ENCODE measurements at places on chromosomes 5 and 9.

GRCh38 chr5:83931969-83932368 is 211.3 kb upstream of the HAPLN1 start:
- DNase-seq: no peak

- no peak for DNase-seq
Observed at GRCh38 chr9:131518553-131518952, 12.5 kb downstream of the UCK1 start.

- DNase-seq: no peak
Observed at GRCh38 chr5:1368756-1369155, 23.9 kb upstream of the CLPTM1L start.

- no peak for DNase-seq
Observed at GRCh38 chr5:1731091-1731639, 68.5 kb downstream of the MRPL36 start.

GRCh38 chr5:54229041-54229780 is 81.2 kb downstream of the ARL15 start:
- peak; percentile 63 for DNase-seq

GRCh38 chr9:107175816-107176435 is 107.2 kb upstream of the RAD23B start:
- peak; percentile 31 for DNase-seq

GRCh38 chr9:20702570-20702969 is 18.5 kb downstream of the FOCAD start:
- peak; percentile 65 for DNase-seq

- DNase-seq: no peak
Observed at GRCh38 chr5:137837491-137838394, 29.9 kb upstream of the MYOT start.

DNA sequence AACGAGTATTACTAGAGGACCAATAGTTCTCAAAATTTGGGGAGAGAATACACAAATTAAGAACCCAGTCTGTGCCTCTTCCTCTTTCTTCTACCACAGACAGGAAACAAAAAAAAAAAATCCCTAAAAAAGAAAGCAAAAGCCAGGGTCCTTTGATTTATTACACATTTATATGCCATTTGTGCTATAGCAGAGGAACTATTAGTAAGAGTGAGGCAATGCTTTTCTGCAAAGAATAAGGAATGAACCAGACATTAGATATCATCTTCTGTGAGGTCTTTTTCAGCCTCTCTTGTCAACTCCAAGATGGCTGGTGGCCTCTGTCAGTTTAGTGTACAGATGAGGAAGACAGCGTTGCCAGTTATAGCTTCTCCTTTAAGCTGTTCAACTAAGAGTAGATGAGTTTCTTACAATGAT is 127.6 kb downstream of the RFX3 start:
- DNase-seq: no peak

DNA sequence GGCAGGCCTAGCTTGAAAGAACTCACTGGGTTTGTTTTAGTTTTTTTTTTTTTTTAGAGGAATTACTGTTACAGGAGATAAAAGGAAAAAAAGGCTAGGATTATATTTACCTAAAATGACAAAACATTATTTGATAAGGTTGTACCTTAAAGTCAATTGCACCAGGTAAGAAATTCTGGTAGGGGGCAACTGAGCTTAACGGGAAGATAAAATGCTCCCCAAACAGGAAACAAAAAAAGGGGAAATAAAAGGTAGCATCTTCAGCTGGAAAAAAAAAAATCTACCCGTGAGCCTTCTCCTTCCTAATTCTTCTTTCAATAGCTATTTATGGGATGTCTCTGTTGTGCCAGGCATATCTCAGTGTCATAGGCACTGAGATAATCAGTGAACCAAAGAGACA is 164.5 kb downstream of the PIK3R1 start:
- DNase-seq: no peak

DNA sequence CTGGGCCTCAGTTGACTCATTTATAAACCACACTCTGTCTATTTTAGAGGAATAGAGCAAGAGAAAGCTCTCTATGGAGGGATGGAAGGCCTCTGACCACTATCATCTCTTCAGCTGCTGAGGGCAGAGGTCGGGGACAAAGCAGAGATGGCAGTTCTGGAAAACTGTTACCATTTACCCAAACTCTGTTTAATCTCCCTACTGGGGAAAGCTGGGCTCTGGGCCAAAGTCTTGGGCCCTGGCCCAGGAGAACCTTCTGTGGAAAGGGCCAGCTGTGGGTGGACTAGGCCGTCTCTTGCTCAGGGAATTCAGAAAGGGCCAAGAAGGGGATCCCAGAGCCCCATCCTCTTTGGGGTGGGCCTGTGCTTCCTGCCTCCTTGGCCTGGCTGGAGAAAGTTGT is 100.0 kb downstream of the PSD2 start:
- DNase-seq: no peak

DNA sequence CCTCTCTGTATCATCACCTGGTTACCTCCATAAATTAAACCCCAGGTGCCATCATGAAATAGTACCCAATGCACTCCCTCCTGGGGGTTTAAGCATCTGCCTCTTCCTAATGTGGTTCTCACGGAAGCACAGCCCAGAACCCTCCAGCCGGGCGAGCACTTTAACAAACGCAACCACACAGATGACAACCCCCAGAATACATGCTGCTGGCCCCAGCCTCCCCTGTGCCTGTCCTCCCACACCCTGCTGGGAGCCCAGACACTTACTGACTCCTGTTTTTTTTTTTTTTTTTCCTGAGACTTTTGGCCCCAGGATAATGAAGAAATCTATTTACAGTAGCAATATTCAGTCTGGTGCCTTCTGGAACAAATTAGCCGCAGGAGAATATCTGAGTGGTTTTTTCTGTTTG is 50.0 kb upstream of the COL5A1 start:
- no peak for DNase-seq

GRCh38 chr5:169695919-169696490 is 58.9 kb downstream of the DOCK2 start:
- peak; percentile 100 for DNase-seq

DNA sequence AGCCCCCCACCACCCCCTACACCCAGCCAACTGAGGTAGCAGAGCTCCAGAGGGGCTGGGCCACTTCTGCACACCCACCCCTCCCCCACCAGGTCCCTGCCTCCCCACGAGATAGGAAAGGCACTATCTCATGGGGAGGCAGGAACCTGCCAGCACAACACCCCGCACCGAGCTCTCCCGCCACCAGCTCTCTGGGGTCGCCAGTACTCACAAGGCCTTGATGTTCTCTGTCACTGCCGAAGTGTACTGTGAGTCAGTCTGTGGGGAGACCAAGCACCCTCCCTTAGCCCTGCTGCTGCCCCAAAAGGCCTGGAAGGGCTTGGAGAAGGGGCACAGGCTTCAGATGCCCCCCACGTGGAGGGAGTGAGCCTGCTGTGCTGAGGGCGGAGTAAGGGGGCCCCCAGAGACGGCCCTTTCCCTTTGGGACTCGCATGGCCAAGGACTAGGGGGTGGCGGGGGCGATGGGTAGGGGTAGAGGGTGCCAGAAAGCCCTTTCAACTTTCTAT is 5.9 kb downstream of the MGAT4B start:
- no peak for DNase-seq

DNA sequence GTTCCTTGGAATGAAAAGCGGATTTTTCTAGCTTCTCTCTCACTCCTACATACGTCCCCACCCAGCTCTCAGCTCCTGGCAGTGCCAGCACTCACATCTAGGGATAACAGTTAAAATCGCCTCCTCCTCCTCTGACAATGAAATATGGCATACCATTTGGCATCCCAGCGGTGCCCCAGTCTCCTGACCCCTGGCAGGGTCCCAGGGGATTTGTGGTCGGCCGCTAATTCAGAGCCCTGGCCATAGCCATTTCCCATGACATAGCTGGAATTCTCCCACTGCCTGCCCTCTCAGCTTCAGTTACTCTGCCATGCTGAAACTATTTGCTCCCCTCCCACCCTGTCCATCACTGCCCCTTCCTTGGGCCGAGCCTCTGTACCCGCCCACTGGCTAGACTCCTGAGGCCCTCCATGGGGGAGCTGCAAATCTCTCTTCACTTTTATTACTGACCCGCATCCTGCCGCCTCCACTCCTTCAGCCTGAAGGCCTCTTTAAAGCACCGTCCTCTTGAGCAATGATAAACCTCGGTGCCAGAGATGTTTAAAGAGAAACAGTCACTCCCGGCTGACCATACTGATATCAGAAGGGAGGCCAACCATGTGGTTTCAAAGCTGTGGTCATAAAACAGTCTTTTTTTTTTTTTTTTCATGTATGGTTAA is 139.8 kb downstream of the SLIT3 start:
- peak; percentile 87 for DNase-seq

DNA sequence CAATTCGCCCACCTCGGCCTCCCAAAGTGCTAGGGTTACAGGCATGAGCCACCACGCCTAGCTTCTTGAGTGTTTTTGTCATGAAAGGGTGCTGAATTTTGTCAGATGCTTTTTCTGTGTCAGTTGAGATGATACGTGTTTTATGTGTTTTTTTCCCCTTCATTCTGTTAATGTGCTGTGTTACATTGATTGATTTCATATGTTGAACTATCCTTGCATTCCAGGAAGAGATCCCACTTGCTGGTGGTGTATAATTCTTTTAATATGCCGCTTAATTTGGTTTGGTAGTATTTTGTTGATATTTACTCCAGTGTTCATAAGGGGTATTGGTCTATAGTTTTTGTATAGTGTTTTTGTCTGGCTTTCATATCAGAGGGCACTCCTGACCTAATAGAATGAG is 13.6 kb downstream of the ZBTB43 start:
- no peak for DNase-seq

DNA sequence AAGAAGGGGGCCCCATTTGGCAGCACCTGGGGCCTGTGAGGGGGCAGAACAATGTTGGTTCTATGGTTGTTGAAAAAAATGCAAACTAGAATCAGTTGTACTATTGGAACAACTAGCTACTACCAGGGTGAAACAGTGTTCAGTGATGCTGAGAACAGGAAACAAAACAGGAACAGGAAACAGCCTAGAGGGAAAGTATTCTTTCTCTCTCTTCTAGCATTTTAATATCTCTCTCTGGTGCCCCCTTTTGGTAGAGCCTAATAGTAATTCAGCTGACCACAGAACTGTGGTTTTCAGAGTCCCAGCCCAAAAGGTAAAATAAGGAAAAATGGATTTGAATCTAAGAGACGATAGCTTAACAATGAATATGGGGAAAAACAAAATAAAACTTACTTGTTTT is 138.0 kb upstream of the KCNN2 start:
- peak; percentile 7 for DNase-seq

- DNase-seq: peak; percentile 56
Observed at GRCh38 chr9:136327304-136327974, at the start of gene GPSM1. Gene GPSM1 (plus strand): TSS chr9:136327539. CDS start chr9:136327696, 157 bp downstream.

DNA sequence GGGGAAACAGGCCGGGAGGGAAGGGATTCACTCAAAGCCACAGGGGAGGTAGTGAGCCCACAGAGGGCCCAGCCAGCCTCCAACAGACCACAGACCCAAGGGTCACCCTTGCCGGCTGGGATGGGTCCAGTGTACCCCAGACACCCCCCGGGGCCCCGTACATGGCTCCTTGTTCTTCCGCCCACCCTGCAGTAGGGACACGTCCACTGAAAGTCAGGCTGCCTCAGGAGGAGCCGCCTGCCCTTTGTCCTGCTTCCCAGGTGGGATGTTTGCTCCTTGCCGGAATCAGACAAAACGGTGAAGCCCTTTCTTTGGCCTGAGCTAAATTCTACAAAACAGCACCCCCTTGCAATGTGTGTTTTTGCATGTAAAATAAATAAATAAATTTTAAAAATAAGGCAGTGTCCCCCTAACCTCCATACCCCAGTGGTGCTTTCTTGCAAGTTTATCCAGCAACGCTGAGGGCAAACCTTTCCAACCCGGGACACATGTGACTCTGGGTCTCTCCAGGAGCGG is 25.8 kb downstream of the LHX3 start:
- no peak for DNase-seq

- peak; percentile 83 for DNase-seq
Observed at GRCh38 chr9:122126331-122127261, 33.0 kb downstream of the NDUFA8 start.

DNA sequence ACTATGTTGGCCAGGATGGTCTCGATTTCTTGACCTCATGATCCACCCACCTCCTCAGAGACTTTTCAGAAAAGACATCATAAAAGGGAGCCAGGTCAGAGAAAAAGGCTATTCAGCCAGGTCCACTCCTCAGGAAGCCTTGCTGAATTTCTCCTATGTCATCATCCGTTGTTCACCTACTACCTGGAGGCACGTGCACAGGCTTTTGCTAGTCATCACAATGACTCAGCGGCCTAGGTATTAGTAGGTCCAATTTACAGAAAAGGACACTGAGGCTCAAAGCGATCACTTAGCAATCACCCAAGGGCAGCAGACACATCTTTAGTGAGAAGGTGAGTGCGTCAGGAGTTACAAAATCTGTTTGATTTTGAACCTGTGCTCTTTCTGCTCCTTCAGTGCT is 72.3 kb upstream of the RAD23B start:
- peak; percentile 40 for DNase-seq

- DNase-seq: no peak
Observed at GRCh38 chr5:111478266-111478665, 34.1 kb downstream of the STARD4 start.

DNA sequence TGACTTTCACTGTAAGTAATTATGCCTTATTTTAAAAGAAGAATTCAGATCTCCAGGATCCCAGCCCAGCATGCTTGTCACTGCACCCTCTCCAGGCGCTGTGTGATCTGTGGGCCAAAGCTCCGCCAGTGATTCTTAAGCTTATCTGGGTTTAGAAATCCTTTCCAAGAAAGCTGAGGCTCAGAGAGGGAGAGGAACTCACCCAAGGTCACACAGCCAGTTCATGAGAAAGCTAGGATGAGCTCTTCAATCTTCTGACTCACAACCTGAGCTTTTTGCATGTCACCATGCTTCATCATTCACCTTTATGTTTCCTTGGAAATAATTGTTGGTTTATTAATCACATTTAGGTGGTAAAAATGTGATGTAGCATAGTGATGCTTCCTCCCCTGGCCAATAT is 136.6 kb upstream of the HAND1 start:
- no peak for DNase-seq

GRCh38 chr5:63923914-63924313 is 38.3 kb downstream of the HTR1A start:
- DNase-seq: peak; percentile 39

GRCh38 chr9:13879981-13880380 is 434.0 kb downstream of the NFIB start:
- no peak for DNase-seq

- DNase-seq: peak; percentile 31
Observed at GRCh38 chr5:88952344-88952743, 69.4 kb upstream of the MEF2C start.

- DNase-seq: no peak
Observed at GRCh38 chr5:90338712-90339372, 70.7 kb downstream of the CETN3 start.

DNA sequence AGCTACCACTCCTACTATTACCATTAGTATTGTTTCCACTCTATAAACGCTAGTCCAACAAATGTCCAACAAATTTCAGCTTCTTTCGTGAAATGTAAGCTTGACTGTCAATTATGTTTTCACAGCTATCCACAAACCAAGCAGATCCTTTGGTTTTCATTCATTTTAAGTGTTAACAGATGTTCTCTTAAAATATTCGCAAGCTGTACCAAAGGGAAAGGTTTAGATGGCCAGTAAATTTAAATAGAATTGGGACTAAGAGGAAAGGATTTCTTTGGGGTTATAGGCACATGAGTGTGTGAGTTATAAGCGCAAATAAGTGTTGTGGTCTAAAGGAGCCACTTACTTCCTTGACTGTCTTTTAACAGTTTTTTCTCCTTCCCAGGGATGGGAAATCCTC is 136.8 kb upstream of the ADRA1B start:
- DNase-seq: no peak

- no peak for DNase-seq
Observed at GRCh38 chr9:133256686-133257091, 18.3 kb downstream of the ABO start.
